ENCODE measurements at places on chromosomes 3 and 15. TPM values are rescaled to one million over a fixed set of nuclear protein-coding genes. Genes with fewer than 3 reads are reported as not detected.

CIDEC gene
- not detected for polyA plus RNA-seq

LOXL1 gene
- polyA plus RNA-seq, result 14.8 TPM

CCR2 gene
- polyA plus RNA-seq, result 0.02 TPM

FBN1 gene
- 4.8 TPM for polyA plus RNA-seq

DNA sequence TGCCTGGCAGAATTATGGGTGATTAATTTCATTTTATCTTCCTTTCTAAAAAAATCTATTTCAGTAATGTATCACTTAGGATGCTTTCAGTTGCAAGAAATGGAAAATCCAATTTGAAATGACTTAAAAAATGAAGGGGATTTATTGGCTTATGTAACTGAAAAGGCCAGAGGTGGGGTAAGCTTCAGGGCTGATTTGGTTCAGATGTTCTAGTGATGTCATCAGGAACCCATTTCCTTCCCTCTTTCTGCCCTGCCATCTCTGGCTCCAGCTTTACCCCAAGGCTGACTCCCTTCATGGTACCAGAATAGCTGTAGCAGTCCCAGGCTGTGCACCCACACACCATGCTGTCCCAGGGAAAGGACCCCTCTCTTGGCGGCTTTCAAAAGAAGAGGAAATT lies 18.5 kb upstream of the REC114 start:
- DNase-seq, result no peak
- no peaks in the 10 kb centered on the region for H3K4me1 ChIP-seq
- no peak overlapping the region for H3K4me3 ChIP-seq
- H3K36me3 ChIP-seq, result no peaks in the 10 kb centered on the region

GRCh38 chr3:39593341-39593740 lies 125.9 kb downstream of the MOBP start:
- no peaks in the 10 kb centered on the region for H3K4me1 ChIP-seq
- no peak for DNase-seq
- H3K36me3 ChIP-seq, result no peaks in the 10 kb centered on the region
- H3K27me3 ChIP-seq, result no peaks in the 10 kb centered on the region
- no peak overlapping the region for H3K4me3 ChIP-seq
- H3K27ac ChIP-seq, result no peak overlapping the region

DNA sequence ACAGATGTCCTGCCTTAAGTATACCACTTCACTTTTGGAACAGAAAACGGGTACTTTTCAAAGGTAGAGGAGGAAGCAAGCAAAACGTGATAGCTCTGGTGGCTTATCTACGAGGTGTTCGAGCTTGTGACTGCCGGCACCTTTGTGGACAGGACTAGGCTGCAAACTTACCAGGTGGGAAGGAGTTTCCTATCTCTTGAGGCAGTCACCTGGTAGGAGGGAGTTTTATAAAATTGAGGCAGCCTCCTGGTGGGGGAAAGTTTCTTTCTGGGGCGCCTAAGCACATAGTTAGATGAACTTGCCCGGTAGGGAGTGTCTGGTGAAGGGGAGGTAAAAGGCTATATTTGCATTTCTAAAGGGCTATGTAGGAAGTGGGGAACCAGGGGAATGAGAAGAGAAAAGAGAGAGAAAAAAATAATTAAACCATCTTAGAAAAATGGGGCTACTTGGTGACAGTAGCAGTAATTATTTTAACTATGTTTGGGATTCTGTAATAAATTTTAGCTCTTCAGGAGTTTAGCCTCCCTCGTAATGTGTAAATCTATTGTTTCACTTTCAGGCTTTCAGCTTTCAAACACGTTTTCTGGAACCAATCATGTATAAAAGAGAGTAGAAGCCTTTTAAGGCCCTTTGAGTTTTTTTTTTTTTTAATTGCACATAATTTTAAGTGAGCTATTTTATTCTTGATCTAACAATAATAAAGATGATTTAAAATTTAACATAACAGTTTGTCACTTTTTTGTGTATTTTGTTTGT lies 131.0 kb downstream of the IL5RA start:
- no peaks in the 10 kb centered on the region for H3K36me3 ChIP-seq
- H3K27me3 ChIP-seq, result no peaks in the 10 kb centered on the region
- no peak overlapping the region for H3K4me3 ChIP-seq
- no peaks in the 10 kb centered on the region for H3K4me1 ChIP-seq

GRCh38 chr3:58029842-58030584 lies 21.8 kb downstream of the FLNB start:
- DNase-seq, result no peak
- H3K27ac ChIP-seq, result no peak overlapping the region
- H3K36me3 ChIP-seq, result peaks cover 11% of the 10 kb centered on the region
- peaks cover 47% of the 10 kb centered on the region for H3K4me1 ChIP-seq
